ENCODE measurements at places on chromosomes 3 and 15.

DNA sequence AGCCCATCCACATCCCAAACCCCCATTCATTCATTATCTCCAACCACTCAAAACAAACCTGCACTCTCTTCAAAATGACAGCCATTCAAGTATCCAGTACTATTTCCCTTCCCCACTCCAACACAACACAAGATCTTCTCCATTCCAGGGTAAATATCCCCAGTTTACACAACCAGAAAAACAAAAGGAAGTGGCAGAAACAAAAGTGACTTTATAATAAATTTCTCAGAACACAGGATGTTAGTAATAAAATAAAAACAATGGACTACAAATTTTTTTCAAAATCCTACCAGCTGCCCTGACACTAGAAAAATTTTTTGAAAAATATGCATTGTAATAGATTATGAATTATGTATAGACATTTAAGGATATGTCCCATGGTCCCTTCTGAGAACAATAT lies 14.2 kb downstream of the CPA3 start:
- no peak for DNase-seq

DNA sequence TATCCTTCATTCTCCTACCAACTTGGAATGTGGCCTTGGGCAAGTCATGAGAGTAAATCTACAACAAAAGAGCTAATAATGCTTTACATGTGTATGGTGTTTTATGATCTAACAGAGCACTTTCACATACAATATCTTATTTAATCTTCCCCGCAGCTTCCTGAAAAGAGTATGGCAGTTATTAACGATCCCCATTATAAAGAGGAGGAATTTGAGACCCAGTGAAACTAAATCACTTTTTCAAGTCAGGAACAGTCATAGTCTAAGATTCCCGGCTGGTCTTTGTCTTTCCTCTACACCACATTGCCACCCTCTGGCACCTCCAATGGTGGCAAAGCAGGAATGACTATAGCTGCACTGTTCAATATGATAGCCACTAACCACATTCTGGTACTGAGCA lies 69.7 kb upstream of the CMSS1 start:
- DNase-seq, result no peak

GRCh38 chr3:192830291-192831110 lies 87.2 kb downstream of the MB21D2 start:
- no peak for DNase-seq

- DNase-seq, result no peak
Observed at GRCh38 chr3:50171540-50172301, 16.6 kb downstream of the SEMA3F start.

DNA sequence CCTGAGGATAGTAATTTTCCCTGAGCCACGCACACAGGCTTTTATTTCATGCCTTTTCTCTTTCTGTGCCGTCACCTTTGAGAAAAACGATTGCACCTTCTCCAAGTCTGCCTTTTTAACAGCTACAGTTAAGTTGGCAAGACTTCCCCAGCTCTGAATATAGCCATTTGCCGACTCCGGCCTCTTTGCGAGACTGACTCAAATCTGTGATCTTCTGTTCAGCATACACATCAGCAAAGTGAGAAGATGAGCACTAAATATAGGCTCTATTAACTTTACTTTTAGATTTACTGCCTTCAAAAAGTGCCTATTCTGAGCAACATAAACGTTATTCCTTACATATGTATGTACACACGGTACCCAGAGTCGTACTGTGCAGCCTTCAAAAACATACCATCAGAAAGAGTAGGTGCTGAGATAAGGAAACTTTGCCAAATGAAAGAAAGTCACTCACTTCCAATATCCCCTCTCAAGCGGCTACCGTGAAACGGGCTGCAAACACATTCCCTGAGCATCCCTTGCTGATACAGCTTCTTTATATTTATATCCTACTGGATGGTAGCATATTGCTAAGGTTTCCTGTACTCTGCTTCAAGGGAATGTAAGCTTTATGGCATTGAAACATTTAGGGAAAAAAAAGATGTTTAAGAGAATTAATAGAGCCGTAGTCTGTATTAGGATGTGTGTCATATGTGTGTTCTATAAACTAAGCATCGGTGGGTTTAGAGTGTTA lies 283.3 kb upstream of the TPRG1 start:
- DNase-seq, result no peak

DNA sequence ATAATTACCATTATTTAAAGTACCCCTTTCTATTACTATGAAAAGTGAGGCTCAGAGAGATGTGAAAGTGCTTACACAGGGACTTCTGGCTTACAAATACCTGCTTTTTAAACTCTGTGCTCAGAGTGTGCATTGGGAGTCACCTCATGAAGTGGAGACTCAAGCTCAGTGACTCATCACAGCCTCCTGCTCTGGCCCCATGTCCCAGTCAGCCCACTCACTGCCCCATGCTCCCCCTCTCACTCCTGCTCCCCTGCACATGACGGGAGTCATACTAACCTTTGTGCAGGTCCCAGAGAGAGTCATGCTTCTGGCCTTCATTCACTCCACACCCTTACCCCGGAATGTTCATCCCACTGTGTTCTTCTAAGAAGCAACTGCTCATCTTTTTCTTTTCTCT lies 20.2 kb downstream of the CCR1 start:
- DNase-seq, result no peak

DNA sequence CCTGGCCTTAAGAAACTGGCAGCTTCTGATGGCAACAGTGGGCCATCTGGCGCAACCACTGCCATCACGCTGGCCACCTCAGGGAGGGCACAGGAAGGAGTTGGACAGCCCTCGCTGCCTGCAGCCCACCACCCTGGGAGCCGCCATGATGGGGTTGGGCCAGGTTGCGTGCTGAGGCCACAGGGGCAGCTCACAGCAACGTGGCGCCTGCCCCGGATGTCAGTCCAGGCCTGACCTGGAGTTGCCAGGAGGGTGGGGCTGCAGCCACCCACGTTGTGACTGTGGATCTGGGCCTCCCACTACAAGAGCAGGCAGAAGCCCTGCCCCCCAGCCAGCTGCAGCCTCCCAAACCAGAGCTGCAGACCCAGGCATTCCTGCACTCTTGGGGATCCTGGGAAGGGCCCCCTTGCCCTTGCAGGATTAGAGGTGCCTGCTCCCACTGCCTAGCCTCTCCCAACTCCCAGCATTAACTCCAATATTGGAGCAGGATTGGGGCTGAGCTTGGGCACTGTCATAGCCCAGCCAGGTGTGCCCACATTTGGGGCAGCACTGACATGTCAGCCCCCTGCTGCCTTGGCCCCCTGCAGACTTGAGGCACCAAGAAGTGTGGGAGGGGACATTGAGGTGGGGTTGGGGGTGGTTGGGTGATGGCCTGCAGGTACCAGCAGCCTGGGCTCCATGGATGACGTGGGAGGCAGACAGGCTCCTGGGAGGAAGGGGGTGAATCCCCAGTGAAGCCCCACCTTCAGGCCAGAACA lies 468.9 kb upstream of the CCDC54 start:
- DNase-seq, result no peak

- no peak for DNase-seq
Observed at GRCh38 chr3:55173504-55173903, 245.6 kb upstream of the LRTM1 start.

GRCh38 chr15:71248386-71248785 lies 133.1 kb downstream of the THSD4 start:
- DNase-seq, result no peak

DNA sequence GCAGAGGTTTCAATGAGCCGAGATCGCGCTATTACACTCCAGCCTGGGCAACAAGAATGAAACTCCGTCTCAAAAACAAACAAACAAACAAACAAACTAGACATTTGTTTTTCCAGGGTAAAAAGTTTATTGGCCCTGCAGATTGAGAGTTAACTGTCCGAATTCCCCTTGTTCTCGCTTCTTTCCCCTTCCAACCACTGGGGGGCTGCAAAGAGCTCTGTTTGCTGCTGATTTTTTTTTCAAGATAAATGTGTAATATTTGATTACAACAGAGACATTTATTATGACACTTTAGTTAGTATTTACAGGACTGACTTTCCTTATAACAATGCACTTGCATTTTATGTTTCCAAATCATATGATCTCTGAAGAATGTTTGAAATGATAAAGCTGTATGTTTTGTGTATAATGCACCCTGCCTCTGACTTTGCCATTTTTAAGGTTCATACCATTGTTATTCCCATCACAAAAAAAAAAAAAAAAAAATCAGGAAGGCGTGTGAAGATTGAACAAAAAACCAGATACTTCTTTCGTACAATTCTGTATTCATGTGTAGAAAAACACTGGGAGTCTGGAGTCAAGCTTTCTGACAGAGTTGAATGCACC lies 2.8 kb downstream of the CLSTN2 start:
- no peak for DNase-seq

- no peak for DNase-seq
Observed at GRCh38 chr3:71987828-71988227, 202.9 kb upstream of the PROK2 start.

- no peak for DNase-seq
Observed at GRCh38 chr3:29822071-29822470, 541.2 kb downstream of the RBMS3 start.

- DNase-seq, result no peak
Observed at GRCh38 chr3:111712294-111713167, 117.4 kb upstream of the ZBED2 start.

DNA sequence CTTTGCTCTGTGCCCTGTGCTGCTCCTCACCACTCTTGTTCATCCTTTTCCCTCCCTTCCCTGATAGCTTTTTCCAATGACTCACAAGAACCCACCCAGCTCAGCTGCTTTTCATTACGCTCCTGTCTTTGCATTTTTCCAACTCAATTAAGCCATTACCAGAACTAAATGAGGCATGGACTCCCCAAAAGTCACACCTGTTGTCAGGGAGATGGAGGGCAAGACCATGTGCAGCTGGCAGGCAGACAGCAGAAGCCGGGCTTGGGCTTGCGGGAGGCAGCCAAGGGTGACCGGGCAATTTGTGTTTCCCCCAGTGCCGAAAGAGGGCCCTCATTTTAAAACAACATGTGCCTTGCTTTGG lies 64.3 kb downstream of the CASR start:
- DNase-seq, result no peak

DNA sequence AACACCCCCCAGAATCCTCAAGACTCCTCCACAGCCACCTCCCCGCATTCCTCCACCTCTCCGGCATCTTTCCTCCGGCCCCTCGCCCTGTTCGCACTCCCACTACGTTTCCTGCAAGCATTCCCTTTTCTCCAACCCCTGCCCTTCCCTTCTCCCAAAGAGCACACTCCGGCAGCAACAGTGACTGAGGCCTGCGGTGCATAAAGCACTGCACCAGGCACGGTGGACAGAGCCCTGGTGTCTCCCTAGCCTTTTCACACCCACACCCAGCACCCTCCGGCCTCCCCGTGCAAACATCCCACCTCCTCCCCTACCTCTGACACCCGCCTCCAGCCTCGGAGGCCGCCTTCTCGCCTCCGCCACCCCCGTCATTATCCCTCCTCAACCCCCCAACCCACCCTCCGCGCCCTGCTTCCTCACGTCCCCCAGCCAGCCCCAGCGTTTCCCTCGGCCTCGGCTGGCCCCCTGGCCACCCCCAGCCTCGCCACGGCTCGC lies 577 bp downstream of the ZNF148 start:
- DNase-seq, result no peak
